ENCODE measurements at places on chromosomes 5 and 9.
A peak's percentile ranks its signal among the peaks of the same experiment; 100 is the strongest.

DNA sequence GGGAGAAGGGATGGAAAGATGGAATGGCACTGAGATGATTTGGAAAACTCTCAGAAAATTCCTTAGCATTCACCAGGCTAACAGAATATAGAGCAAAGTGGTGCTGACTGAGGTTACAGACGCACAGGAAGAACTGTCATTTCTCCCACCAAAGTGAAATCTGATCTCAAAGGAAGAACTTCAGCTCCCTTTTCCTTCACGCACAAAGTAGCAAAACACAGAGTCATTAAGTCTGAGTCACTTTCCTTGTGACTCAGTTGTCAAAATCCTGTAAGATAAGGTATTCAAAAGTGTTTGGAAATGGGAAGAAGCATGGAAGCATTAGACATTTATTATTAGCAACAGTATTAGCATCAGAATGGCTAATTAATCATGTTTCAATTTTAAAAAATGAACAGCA, 11.7 kb downstream of the MPDZ start:
- H3K36me3 ChIP-seq, result no peaks in the 10 kb centered on the region
- no peak overlapping the region for H3K4me3 ChIP-seq
- no peaks in the 10 kb centered on the region for H3K27me3 ChIP-seq
- peak; percentile 10 for DNase-seq

- H3K36me3 ChIP-seq, result no peaks in the 10 kb centered on the region
- no peak for DNase-seq
- H3K27ac ChIP-seq, result no peak overlapping the region
- no peak overlapping the region for H3K4me3 ChIP-seq
These were observed 1005.7 kb downstream of the DTWD2 start for GRCh38 chr5:117982691-117983090.

DNA sequence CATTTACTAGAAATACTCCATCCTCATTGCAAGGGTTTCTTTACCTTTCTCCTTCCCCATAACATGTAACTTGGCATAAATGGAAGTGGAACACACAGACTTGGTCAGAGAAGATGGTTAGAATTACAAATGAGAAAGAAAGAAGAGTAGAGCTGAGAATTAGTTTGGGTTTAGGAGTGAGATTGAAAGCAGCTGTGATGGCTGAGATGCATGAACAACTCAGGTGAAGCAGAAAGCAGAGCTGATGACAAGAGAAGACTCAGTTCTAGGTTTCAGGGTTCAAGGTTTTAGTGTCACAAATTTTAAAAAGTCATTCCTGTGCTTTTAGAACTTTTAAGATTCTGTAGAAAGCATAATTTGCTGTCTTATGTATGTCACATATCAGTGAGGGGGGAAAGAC, 54.0 kb downstream of the TMEM161B start:
- no peak for DNase-seq
- H3K4me3 ChIP-seq, result no peak overlapping the region
- H3K27ac ChIP-seq, result no peak overlapping the region

- no peak overlapping the region for H3K27ac ChIP-seq
- peaks cover 12% of the 10 kb centered on the region for H3K4me1 ChIP-seq
- no peaks in the 10 kb centered on the region for H3K36me3 ChIP-seq
- peaks cover 29% of the 10 kb centered on the region for H3K27me3 ChIP-seq
These were observed 39.3 kb downstream of the NR2F1 start for GRCh38 chr5:93622240-93622885.

- peaks cover 96% of the 10 kb centered on the region for H3K27me3 ChIP-seq
- no peak for DNase-seq
- peaks cover 6% of the 10 kb centered on the region for H3K4me1 ChIP-seq
- no peak overlapping the region for H3K27ac ChIP-seq
- no peaks in the 10 kb centered on the region for H3K36me3 ChIP-seq
These were observed 15.9 kb downstream of the OR2V1 start for GRCh38 chr5:181114844-181115778.

DNA sequence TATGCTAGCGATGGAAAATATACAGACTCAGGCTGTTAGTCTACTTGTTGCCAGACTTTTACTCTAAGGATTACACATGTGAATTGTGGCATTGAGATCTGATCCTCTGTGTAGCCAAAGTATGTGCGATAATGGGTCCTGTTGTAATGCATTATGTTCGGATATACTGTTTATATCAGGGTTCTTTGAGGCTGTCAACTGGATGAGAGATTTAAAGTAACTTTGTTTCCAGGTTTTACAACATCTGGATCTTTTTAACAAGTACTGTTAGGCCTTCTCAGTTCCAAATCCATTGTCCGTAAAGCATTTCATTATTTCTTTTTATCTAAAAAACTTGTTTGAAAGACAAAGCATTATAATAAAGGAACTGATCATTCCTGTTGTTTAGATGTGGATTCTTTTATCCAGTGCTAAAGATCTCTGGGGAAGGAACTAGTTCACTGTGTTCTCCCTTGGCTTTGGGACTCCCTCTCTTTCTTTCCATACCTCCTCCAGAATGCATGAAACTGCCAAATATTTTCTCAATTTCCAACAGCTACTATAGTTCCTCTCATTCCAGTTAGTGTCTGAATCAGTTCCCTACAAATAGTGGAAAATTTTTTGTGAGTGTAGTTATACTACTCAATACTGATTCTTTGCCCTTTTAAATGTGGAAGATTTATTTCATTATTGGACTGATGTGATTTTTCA, 68.8 kb downstream of the HACD4 start:
- H3K27ac ChIP-seq, result no peak overlapping the region
- no peaks in the 10 kb centered on the region for H3K36me3 ChIP-seq
- no peak overlapping the region for H3K4me3 ChIP-seq
- no peaks in the 10 kb centered on the region for H3K27me3 ChIP-seq

DNA sequence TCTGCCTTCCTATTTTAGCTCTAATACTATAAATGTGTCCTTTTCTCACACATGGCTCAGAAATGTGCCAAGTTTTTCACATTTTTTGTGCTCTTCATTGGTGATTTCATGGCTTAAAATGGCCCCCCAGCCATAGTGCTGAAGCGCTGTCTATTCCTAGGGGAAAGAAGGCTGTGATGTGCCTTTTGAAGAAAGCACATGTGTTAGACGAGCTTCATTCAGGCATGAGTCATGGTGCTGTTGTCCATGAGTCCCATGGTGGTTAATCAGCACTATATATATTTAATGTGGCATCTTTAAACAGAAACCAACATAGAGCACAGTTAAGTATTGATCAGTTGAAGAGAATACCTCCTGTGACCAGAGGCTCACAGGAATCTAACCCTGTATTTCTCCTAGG, 55.8 kb downstream of the PDE8B start:
- H3K4me1 ChIP-seq, result no peaks in the 10 kb centered on the region
- no peaks in the 10 kb centered on the region for H3K27me3 ChIP-seq
- no peak overlapping the region for H3K27ac ChIP-seq
- no peak overlapping the region for H3K4me3 ChIP-seq
- H3K36me3 ChIP-seq, result no peaks in the 10 kb centered on the region
- no peak for DNase-seq

GRCh38 chr5:79699763-79700400, 10.2 kb downstream of the CMYA5 start:
- peaks cover 27% of the 10 kb centered on the region for H3K4me1 ChIP-seq
- no peaks in the 10 kb centered on the region for H3K36me3 ChIP-seq
- H3K4me3 ChIP-seq, result no peak overlapping the region
- DNase-seq, result no peak
- H3K27ac ChIP-seq, result peak overlapping the region; percentile 74

DNA sequence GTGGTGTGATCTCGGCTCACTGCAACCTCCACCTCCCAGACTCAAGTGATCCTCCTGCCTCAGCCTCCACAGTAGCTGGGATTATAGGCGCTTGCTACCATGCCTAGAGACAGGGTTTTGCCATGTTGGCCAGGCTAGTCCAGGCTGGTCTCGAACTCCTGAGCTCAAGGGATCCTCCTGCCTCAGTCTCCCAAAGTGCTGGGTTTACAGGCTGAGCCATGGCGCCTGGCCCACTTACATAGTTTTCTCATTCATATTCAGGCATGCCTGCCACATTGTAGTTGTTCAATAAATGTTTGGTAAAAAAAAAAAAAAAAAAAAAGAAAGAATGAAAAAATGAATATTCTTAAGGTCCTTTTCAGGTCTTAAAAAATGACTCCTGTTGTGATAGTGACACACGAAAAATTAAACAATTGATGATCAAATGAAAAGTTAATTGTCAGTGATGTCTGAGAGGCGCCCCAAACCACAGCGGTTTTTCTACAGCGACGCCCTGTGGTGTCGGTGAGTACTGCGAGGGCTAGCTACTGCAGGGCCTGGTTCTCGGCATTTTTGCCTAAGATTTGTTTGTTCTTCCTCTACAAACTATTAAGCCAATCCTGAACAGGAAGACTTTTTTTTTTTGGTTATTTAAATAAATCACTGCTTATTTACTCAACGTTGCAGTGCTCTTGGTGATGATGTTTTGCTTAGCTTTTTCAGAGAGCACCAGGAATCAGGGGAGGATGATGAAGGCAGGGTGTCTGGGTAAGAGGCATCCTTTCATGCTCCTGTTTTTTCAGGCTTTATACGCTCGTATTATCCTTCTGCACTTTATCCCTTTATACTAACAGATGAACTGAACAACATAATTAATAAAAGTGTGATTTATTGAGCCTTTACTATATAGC, 67.0 kb upstream of the DPYSL3 start:
- H3K4me3 ChIP-seq, result no peak overlapping the region
- H3K36me3 ChIP-seq, result no peaks in the 10 kb centered on the region
- DNase-seq, result peak; percentile 56
- H3K27ac ChIP-seq, result no peak overlapping the region

- H3K27me3 ChIP-seq, result no peaks in the 10 kb centered on the region
- H3K36me3 ChIP-seq, result no peaks in the 10 kb centered on the region
- DNase-seq, result peak; percentile 31
- no peak overlapping the region for H3K4me3 ChIP-seq
These were observed 1.3 kb upstream of the RNU6ATAC start for GRCh38 chr9:134165357-134166315.

DNA sequence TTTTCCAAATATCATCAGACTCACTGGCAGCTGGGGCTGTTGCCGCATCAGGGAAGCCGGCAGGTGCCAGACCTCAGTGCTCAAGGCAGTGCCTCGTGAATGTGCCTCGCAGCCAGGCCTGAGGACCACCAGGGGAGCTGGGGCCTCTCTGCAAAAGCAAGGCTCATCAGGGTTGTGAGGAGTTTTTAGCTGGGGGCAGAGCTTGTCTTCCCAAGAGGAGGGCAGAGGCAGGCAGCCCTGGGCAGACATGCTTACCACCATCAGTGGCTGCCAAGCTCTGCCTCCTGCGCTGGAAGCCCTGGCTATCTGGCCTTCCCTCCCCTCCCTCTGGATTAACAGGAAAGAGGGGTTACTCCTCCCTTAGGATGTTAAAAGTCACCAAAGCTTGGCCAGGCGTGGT, 8.8 kb upstream of the TBC1D9B start:
- H3K27ac ChIP-seq, result no peak overlapping the region
- H3K4me3 ChIP-seq, result no peak overlapping the region
- no peak for DNase-seq
- H3K4me1 ChIP-seq, result no peaks in the 10 kb centered on the region

DNA sequence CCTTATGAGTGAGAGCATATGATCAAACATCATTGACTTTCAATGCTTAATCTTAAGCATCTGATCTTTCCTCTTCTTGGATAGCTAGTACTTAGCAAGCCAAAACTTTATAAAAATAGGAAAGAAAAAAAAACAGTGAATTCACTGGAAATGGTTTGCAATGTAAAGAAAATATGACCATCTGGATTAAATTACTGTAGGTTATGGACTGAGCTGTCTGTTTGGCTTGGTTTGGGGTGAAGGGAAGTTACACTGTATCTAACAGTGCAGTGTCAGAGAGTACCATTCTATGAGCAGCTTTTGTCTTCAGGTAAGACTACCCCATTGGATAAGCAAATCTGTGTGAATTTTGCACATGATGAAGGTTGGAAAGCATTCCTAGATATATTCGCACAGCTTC, 151.4 kb downstream of the TLE1 start:
- no peak for DNase-seq
- no peaks in the 10 kb centered on the region for H3K4me1 ChIP-seq
- H3K27me3 ChIP-seq, result no peaks in the 10 kb centered on the region
- H3K27ac ChIP-seq, result no peak overlapping the region
- no peak overlapping the region for H3K4me3 ChIP-seq

DNA sequence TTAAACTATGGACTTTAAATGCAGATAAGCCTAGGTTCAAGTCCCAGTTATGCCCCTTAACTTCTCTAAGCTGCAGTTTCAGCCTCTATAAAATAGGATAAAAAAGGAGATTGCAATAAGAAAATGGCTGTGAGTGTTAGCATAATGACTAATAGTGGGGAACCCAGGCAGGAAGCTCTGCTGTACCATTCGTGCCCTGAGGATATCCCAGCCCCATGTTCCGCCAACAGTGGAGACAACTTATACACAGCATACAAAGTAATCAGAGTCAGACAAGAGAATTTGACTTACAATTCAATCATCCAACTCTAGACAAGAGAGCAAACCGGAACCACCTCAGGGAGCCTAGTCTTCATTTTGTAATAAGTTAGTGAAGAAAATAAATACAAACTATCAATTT, 141.5 kb upstream of the FSTL4 start:
- no peaks in the 10 kb centered on the region for H3K36me3 ChIP-seq
- no peaks in the 10 kb centered on the region for H3K4me1 ChIP-seq
- DNase-seq, result no peak
- H3K27me3 ChIP-seq, result peaks cover 23% of the 10 kb centered on the region

DNA sequence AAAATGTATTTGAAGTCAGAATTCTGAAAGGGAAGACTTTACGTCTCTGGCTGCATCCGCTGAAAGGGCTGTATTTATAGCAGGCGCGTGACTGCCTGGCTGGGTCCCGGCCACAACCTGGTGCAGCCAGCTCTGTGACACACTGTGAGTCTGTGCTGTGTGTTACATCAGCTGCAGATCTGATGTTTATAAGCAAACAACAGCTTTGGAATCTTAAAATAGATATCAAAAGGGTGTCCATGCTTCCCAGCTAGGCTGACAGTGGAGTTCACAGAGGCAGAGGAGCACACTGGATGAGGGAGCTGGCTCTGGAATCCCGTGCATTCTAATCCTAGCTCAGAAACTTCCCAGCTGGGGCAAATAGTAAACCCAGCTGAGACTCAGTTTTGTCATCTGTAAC, 433.4 kb upstream of the BRINP1 start:
- H3K4me1 ChIP-seq, result peaks cover 17% of the 10 kb centered on the region
- H3K27ac ChIP-seq, result peak overlapping the region; percentile 33
- H3K36me3 ChIP-seq, result no peaks in the 10 kb centered on the region
- no peak overlapping the region for H3K4me3 ChIP-seq
- no peaks in the 10 kb centered on the region for H3K27me3 ChIP-seq
- DNase-seq, result peak; percentile 45

DNA sequence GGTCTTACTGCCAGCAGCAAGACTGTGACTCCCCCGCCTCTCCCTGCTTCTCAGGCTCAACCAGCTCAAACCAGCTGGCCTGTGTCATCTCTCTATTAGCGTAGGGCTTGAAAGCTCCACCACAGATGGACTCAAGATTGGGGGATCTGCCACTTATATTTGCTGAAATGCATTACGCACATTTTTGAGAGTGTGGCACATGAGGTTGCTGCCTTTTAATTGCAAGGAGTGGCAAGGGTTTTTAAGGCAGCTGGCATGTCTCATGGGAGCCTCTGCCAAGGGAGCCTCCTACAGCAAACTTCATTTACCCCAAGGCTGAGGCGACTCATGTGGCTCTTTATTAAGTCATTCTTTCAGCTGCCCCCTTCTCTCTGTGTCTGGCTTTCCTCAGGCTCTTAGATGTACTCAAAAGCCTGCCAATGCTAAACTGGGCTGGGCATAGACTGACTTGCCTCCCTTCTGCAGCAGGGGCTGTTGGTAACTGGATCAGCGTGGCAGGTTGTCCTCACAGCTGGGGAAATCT, 219.3 kb downstream of the SMARCA2 start:
- no peak for DNase-seq
- H3K4me1 ChIP-seq, result peaks cover 20% of the 10 kb centered on the region
- H3K36me3 ChIP-seq, result no peaks in the 10 kb centered on the region
- no peak overlapping the region for H3K4me3 ChIP-seq

GRCh38 chr9:111056538-111056937, 18.3 kb upstream of the LPAR1 start:
- H3K4me1 ChIP-seq, result no peaks in the 10 kb centered on the region
- no peak for DNase-seq
- no peak overlapping the region for H3K4me3 ChIP-seq
- no peaks in the 10 kb centered on the region for H3K36me3 ChIP-seq
- no peak overlapping the region for H3K27ac ChIP-seq

Measured in heart right ventricle (tissue), 16 donors.